ENCODE measurements at places on chromosomes 7 and 10.

- no peak for DNase-seq
Observed at GRCh38 chr7:103297837-103298179, 573 bp downstream of the PMPCB start.

GRCh38 chr7:106071999-106072714, 40.0 kb downstream of the SYPL1 start:
- DNase-seq, result no peak

DNA sequence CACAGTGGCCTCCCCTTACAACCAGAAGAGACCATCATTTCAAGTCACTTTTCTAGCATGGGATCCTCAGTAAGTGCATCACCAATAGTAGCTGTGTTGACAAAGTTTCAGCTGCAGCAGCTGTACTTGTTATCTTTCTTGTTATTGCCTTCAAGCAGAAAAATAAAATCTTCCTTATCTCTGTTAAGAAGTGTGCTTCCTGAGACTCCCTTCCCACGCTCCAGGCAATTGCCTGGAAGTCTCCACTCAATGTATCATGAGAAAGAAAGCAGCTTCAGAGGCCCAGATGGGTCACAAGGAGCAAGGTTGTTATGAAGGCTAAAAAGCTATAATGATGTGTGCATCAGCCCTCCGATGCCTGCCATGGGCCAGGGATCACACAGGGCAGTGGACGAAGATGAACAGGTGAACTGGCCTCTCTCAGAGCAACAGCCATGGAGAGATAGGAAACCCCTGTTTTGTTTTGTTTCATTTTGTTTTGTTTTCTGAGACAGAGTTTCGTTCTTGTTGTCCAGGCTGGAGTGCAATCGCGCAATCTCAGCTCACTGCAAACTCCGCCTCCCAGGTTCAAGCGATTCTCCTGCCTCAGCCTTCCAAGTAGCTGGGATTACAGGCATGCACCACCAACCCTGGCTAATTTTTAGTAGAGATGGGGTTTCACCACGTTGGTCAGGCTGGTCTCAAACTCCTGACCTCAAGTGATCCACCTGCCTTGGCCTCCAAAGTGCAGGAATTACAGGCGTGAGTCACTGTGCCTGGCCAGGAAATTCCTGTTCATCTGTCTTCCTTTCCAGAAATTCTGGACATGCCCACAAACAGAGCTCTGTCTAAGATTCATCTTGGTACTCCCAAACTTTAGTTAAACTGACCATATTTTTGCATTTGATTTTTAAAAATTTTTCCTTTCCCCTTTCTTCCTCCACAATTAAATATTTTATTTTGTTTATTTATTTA, 340.5 kb downstream of the TNS3 start:
- DNase-seq, result no peak

DNA sequence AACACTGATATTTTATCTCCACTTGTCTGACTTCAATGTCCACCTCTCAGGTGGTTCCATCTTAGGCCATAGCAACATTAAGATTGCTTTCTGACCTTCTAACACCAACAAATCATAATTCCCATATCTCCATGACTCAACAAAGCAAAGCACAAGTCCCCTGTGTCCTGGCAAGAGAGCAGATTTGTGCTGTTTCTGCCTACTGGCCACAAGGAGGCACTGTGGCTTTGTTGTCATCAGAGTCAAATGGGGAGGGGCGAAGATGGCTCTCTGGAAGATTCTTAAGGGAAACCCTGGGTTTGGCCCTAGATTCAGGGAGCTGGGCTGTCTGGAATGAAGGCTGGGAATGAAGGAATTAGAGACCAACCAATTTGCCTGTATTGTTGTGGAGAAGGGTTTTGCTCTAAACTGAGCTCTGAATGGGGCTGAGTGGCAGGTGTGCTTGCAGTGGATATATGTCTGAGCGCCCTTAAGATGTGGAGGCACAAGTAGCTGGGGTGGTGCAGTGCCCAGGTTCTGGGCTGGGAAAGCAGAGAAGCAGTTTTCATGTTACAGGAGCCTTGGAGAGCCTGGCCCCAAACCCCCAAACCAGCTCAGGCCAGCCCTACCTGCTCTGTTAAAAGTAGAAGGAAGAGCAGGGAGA, 154.8 kb upstream of the PRSS58 start:
- peak; percentile 21 for DNase-seq

DNA sequence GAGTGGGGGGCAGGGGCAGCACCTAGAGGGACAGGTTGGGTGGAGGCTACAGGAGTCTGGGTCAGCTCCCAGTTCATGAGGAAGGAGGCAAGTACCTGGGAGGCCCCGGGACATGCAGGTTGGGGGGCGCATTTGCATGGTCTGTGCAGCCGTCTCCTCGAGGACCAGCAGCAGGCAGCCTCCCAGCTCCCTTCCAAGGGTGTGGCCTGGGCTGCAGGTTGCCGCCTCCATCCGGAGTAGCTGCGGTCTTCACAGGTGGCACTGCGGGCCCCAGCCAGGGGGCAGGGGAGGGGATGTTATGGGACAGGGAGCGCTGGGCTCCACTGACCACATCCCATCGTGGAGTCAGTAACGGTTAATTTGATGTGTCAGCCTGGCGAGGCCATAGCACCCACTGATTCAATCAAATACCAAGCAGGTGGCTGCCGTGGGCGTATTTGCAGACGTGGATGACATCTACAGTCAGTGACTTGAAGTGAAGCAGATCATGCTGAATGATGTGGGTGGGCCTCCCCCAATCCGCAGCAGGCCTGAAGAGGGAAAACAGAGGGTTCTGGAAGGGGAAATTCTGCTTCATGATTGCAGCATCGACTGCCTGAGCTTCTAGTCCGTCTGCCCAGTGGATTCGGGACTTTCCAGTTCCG, 81.6 kb downstream of the PRKAG2 start:
- DNase-seq, result no peak

DNA sequence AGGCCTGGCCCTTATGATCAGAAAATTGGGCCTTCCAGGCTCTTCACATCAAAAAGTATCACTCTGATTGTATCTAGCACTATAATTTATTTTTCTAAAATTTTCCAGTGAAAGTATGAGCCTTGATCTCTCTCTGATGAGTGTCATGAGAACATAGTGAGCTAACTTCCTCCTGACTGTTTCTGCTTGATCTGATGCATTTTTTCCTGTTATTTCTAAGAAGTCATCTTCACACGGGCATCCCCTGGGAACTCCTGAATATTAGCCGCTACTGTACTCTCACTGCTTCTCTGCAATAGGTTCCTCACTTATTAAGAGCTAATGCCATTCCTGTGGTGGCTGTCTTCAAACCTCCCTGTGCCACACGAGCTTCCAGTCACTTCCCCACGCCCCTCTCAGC, 63.1 kb upstream of the ZPBP start:
- DNase-seq, result no peak

GRCh38 chr7:31443457-31443856, 70.4 kb upstream of the ITPRID1 start:
- DNase-seq, result peak; percentile 39

DNA sequence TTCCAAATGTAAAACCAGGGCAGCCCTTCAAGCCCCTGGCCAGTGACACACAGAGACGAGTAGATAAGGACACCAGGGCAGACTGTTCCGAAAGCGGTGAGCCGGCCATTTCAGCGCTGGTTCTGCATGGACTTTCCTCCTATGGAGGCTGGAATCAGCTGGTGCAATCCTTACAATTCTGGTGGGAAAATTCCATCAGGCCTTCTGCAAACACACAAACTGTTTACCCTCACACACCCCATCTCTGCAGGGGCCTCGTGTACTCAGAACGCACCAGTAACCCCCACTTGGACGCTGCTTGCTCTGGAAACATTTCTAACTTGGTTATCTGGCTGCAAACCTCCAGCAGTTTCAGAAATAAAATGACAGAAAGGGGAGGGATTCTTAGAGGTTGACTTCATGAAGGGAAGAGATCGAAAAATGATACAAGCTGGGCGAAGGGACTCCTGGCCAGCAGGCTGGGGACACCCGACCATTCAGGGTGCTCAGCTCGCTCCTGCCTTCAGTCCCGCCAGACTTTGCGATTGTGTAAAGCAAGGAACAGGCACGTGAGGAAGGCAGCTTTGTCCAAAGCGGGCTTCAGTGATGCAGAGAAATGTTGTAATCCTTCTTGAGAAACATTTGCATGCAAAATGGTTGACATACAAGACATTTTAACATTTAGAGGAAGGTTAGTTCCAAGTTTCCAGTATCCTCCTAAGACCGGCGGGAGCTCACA, 19.7 kb upstream of the SHH start:
- DNase-seq, result no peak

- DNase-seq, result no peak
Observed at GRCh38 chr7:132970257-132970656, 111.6 kb downstream of the CHCHD3 start.

GRCh38 chr10:110834629-110835301, 37.0 kb upstream of the PDCD4 start:
- DNase-seq, result no peak

- DNase-seq, result no peak
Observed at GRCh38 chr10:48274636-48275035, at the start of gene FRMPD2. FRMPD2 (minus strand) TSS chr10:48274696; CDS start chr10:48274567, 129 bp downstream.

DNA sequence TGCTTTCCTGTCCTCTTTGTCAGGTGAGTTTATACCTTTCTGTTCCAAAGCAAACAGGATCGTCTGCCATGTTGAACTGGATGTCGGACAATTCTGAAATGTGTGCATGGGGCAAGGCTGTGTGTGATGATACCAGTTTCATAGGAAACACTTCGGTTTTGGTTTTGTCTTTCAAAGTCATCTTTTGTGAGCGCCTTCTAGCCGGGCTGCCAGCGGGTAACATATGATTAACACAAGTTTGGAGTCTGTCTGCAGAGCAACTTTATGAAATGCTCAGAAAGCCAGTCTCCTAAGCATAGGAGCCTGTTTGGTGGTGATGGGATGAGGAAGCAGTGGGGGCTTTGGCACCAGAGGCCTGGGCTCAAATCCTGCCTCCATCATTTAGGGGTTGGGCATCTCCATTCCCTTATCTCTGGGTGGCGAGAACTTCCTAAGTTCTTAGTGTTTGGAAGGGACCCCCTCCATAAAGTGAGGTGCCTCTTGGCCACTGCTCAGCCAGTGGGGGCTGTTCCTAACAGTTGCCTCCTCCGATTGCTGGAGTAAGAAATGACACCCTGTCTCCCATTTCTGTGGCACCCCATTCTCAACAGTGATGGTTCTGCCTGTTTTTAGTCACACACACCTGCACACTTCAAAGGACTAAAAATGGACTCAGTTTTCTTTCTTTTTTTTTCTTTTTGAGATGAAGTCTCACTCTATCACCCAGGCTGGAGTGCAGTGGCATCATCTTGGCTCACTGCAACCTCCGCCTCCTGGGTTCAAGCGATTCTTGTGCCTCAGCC, 36.8 kb downstream of the CUX1 start:
- DNase-seq, result no peak

DNA sequence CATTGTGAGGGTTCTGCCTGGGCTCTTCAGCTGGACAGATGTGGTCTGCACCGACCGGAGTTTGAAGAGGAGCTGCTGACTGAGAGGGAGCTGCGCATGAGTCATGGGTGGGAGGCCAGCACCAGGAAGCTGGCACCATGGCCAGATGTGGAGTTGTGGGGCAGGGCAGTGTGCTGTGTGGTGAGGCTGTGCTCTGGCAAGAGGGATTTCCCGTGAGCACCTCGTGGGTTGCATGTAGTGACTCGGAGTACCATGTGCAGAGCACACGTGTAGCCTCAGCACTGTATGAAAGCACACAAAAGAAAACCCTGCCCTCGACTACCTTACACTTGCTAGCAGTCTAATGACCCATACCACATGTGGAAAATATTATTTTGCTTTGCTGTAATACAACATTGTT, 103.4 kb downstream of the WNT2 start:
- no peak for DNase-seq

DNA sequence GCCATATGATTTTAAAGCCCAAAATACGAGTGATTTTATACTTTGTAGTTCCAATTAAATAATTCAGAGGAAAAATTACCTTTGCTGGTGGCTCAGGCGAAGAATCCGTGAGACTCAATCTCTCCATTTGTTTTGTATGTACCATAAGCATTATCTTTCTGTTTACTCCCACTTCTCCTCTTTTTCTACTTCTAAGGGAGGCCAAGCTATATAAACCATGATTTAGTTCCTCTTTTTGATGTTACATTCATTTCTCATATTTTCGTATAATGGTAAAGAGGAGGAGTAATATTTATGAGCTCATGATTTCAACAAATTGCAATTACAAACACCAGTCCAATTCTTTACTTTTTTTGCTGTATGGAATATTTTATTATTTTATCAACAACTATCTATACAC, 50.6 kb upstream of the TES start:
- DNase-seq, result no peak

DNA sequence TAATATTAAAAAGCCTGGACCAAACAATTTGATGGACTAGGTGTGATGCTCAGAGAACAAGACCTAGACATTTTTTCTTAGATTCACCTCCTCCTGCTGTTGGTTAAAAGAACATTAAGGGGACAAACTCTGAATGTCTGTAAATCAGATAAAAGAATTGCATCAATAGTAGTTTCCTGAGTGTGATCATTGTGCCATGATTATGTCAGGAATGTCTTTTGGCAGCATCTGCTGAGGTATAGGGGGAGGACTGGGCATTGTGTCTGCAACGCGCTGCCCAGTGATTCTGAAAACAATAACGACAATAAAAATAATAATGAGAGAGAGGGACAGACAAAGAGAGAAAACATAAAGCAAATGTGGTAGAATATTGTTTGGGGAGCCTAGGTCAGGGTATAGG, 6.9 kb downstream of the C7orf57 start:
- peak; percentile 45 for DNase-seq

- no peak for DNase-seq
Observed at GRCh38 chr7:28490831-28491230, 78.5 kb downstream of the CREB5 start.

GRCh38 chr10:110556969-110557601, 10.4 kb upstream of the SMC3 start:
- peak; percentile 10 for DNase-seq

DNA sequence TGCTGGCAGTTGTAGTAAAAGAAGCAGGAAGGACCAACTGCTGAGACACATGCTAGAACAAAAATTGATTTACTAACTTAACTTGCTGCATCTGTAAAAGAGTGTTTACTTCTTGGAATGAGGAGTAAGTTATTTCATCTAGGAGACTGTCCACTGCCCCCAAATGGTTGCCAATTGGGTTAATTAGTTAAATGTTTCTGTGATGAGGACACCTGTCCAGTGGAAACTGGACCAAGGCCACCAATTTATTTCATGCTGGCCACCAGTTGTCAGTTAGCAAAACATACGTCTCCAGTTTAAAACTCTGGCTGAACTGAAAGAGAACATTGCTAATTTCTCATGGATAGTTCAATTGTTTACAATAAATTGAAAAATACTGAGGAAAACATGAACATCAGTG, 191.7 kb downstream of the PPP1R9A start:
- no peak for DNase-seq

GRCh38 chr7:2921653-2922347, 77.7 kb upstream of the GNA12 start:
- DNase-seq, result no peak

DNA sequence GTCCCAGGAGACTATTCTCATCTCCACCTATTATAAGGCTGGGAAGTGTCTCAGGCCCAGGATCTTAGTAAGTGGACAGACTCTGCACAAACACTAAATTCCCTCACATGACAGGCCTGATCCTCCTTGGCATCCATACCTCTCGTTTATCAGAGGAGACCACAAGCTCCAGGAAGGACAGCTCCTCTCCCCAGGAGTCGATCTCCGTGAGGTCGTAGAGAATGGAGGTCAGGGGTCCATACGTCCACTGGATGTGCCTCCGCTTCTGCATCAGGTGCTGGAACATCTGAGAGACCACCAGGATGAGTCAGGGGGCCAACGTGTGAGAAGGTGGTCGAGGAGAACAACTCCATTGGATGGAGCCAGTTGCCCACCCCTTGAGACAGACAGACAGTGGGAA, 5.6 kb downstream of the TRPV5 start:
- no peak for DNase-seq

GRCh38 chr10:113566888-113567287, 14.0 kb downstream of the HABP2 start:
- no peak for DNase-seq

All from HTR-8/SVneo (cell line).